ENCODE measurements at places on chromosomes 16 and 17.
A peak's percentile ranks its signal among the peaks of the same experiment; 100 is the strongest.

- DNase-seq = no peak
Observed at GRCh38 chr16:75053791-75054555, 55.1 kb downstream of the ZNRF1 start.

DNA sequence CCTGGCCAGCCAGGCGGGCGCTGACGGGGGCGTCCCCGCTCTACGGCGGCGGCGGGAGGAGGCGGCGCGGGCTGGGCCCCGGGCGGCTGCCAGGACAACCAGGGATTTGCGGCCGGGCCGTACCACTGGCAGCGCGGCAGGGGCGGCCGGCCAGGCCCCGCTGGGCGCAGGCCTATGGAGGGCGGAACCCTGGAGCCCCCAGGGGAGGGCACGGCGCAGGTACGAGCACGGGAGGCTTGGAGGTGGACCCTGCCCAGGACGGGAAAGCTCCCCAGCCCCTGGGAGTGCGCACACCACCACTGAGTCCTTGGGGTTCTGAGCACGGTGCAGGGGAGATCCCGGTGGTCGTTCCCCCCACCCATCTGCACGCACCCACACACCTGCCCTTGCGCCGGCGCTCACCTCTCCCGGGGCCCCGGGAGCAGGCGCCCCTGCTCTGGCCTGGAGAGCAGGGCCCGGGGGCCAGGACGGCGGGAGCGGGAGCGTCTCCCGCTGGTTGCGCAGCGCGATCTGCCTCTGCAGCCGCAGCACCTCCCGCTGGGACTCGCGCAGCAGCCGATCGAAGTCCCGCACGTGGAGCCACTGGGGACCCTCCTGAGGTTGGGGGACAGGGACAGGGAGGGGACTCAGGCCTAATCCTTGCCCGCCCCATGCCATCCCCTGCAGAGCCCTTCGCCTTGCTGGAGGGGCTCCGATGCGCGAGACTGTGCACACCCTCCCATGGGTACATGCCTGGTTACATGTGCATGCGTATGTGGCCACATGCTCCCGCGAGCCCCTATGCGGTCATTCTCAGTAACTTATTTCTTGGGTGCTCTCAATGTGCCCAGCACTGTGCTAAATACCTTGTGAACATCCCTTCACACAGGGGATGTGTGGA, 3.9 kb downstream of the TSPOAP1 start:
- no peak for DNase-seq

DNA sequence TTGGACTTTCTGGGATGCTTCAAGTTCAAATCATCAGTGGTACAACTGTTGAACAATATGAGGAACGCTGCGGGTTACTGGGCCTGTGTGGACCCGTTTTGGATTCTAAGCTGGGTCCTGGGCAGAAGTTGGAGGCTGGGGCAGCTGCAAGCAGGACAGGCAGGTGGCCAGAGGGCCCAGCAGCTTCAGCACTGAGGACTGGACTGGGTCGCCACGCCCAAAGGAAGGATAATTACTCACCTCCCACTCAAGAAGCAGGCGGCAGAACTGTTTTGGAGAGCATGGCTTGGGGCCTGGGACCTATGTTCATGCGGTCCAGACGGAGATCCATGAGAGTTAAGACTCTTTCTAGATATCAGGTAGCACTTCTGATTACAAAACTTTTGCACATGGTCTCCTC, 1.5 kb upstream of the ZNHIT3 start:
- DNase-seq = no peak

DNA sequence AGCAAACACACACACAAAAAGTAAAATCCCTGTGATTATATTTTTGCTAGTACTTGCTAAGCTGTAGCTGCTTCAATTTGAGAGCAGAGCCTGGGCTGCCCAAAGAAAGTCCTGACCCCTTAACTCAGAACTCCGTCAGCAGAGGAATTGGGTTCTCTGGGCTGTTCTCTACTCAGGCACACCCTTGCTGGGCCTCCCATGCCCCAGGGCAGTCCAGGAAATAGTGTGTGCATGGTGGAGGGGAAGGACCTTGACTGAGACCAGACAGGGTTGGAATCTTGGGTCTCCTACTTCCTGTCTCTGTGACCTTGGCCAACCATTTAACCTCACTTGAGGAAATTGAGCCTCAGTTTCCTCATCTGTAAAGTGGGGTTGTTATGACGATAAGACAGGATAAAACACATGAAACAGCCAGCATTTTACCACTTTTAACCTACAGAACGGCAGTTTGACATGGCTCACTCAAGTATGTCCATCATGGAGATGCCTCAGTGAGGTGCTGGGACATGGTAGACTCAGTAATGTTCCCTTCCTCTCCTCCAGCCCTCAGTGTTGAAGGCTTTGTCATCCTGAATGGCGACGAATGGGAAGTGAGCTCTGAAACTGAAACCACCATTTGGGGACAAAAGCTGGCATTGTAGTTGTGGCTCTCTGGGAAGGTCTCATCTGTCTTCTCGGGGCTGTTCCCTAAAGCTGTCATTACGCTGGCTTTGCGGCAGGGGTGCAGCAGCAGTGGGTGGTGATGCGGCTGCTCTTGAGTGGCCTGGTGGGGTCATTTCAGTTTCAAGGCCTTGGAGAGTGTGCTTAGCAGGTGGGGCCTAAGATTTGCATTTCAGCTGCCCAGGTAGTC, 74.9 kb downstream of the CMIP start:
- no peak for DNase-seq

- DNase-seq = peak; percentile 65
Observed at GRCh38 chr17:82648742-82649331, 593 bp upstream of the WDR45B start.

DNA sequence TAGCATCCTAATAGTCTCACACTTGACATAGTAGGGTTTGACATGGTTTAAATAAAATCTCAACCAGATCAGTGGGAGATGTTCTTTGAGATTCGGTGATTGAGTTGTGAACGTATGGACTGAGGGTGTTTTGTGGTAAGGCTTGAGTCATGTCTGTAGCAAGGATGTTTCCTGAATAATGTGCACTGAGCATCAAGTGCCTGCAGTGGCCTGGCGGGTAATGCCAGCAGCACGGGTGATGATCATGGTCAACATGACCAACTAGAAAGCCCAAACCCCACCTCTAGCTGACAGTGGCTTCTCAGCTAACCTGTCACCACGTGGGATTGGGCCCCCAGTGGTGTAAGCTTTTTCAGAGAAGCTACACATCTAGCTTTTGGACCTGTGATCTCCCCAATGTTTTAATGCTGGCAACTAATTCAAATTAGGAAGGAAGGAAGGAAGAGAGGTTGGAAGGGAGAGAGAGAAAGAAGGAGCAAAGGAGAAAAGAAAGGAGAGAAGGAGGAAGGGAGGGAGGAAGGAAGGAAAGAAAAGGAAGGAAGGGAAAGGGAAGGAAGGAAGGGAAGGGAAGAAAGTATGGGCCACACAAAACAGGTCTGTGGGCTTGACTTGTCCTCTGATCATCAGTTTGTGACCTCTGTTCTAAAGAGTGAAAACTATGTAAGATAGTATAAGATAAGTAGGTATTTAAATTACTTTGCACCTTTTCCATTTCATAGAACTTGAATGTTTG, 55.4 kb downstream of the WWOX start:
- DNase-seq = no peak

GRCh38 chr16:59201821-59202220, 467.7 kb upstream of the GOT2 start:
- DNase-seq = no peak

DNA sequence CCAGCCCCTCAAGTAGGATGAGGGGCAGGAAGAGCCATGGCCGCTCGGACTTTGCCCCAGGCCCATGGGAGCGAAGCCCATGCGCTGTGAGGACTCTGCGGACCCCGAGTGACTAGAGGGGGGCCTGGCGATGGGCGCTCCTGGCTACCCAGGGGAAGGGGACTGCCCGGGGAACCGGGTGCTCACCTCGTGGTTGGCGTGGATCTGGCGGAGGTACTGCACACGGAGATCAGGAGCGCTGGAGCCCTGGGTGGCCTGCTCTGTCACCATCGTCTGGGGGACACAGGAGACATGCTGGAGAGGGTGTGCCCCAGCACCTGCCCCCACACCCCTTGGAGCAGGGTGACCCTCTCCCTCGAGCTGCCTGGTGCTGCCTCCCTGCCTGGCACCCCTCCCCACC, 11.0 kb downstream of the FAAP100 start:
- DNase-seq = no peak

- peak; percentile 66 for DNase-seq
Observed at GRCh38 chr16:10988164-10988803, 43.9 kb downstream of the CLEC16A start.

DNA sequence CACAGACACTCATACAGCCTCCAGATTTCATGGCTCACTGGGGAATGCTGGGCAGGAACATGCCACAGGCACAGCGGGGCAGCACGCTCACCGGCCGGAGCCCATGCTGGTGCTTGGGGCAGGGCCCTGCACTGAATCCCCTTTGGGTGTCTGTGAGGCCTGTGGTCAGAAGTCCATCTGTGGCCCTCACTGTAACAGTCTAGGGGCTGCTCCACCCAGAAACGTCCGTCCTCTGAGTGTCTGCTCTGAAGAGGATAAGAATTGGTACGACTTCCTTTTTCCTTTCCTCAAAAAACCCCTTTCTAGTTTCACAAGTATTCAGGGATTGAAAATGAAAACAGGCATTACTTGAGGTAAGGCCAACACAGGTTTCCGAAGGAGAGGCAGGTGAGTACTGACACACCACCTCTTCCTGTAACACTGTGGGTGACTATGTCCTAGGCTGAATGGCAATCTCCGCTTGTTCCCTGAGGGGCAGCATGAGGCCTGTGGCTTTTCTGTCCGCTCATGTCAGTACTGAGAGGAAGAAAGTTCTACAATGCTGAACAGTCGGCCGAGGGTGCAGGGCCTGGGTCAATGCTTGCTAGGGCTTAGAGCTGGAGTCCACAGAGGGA, 42.5 kb downstream of the TMEM11 start:
- no peak for DNase-seq

- no peak for DNase-seq
Observed at GRCh38 chr17:71327376-71328059, 793.3 kb upstream of the SOX9 start.

- DNase-seq = no peak
Observed at GRCh38 chr17:3978421-3979289, 14.4 kb upstream of the ATP2A3 start.

DNA sequence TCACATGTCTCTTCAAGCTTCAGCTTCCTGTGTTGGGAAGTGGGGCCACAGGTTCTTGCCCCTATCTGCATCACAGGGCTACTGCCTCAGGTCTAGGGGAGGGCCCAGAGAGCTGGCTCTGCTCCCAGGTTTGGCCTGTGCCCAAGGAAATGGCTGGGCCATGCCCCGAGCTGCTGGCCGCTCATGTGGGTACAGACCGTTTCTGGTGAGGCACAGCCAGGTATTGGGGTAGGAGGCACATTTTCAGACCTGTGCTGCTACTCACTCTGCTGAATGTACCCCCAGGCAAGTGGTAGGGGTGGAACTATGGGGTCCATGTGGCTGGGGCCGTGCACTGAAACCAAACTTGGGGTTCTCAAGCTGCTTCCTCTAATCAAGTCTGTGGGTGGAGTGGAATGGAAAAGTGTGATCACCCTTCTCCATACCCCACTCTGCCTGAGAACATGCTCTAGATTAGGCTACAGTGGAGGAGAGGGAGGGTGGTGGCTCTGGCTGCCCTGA, 4.6 kb downstream of the GAS2L2 start:
- no peak for DNase-seq

DNA sequence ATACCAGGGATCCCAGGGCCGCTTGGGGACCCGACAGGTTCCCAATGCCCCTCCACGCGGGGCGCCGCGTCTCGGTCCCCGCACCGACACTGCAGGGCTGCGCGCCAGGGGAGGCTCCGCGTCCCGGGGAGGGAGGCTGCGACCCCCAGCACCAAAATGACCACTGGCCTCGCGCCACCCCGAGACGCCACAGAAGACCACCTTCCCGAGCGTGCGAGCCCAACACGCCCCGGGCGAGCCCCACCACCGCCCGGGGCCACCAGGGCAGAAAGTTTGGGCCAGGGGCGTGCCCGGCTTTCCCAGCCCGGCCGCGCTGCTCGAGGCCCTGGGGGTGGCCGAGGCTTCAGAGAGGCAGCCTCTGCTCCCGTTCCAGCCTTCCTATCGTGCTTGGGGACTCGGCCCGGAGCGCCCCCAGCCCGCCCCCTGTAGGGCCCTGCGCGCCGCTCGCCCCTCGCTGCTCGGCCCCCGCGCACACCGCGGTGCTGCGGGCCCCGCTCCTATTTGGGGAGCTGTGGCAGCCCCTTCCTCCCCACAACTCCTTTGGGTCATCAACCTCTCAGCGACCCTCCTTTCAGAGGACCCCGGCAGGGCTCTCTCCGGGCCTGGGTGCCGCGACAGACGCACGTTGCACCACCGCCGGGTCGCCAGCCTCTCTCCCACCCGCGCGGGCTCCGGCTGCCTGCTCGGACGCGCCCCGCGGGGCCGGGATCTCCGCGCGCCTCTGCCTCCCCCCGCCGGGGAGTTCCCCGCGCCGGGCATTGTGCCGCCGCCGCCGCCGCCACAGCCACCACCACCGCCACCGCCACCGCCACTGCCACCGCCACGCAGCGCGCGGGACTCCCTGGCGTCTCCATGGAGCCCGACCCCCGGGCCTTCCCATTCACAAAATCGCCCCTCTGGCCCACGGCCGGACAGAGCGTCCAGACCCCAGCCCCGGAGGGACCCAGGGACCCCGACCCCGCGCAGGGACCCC, 892 bp downstream of the RBFOX3 start:
- DNase-seq = no peak

- peak; percentile 24 for DNase-seq
Observed at GRCh38 chr16:85430523-85431421, 182.3 kb upstream of the GSE1 start.

- DNase-seq = no peak
Observed at GRCh38 chr16:68372381-68372720, 61.5 kb downstream of the PRMT7 start.

- no peak for DNase-seq
Observed at GRCh38 chr17:43349142-43349541, 49.7 kb upstream of the ARL4D start.

GRCh38 chr17:80055597-80055996, 19.2 kb downstream of the CCDC40 start:
- DNase-seq = no peak

DNA sequence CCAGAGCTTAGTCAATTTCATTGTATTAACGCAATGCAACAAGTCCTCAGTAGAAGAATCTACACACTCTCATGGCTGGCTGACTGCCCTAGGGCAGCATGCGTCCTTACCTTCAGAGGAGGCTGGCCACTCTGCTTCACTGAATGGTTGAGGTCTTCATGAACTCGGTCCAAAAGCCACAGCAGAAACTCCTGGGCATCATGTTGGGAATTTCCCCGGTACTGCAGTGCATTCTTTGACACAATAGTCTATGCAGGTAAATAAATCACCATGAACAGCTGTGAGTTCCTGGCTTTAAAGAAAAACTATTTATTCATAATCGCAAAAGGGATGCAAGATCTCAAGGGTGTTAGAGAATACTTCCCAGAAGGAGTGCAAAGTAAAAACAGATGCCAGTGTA, 41.3 kb downstream of the USP31 start:
- DNase-seq = no peak

Measured in activated naive CD8-positive, alpha-beta T cell treated with anti-CD3 and anti-CD28 coated beads, Interleukin-2, amount 10 ng/mL, durations not matched to agents 7 days and 5 days (primary cell).